ENCODE measurements at places on chromosomes 1 and 21. TPM values are rescaled to one million over a fixed set of nuclear protein-coding genes. Genes with fewer than 3 reads are reported as not detected.

HUNK gene
- total RNA-seq = not detected

RPTN gene
- not detected for total RNA-seq

FMN2 gene
- 0.49 TPM for total RNA-seq

HES3 gene
- not detected for total RNA-seq

MYCL gene
- 0.16 TPM for total RNA-seq

GBP3 gene
- total RNA-seq = 8.6 TPM

RGS18 gene
- not detected for total RNA-seq

SDCCAG8 gene
- total RNA-seq = 24.1 TPM

WDR77 gene
- 49.3 TPM for total RNA-seq

LEFTY2 gene
- not detected for total RNA-seq

ZNF648 gene
- not detected for total RNA-seq

TRAF3IP3 gene
- total RNA-seq = not detected

OR10R2 gene
- not detected for total RNA-seq

TMEM52 gene
- 0.13 TPM for total RNA-seq

CEP104 gene
- total RNA-seq = 35.9 TPM

YRDC gene
- total RNA-seq = 18.0 TPM

PHC2 gene
- total RNA-seq = 54.1 TPM

KCNE2 gene
- total RNA-seq = not detected

ITLN2 gene
- total RNA-seq = not detected

PGLYRP4 gene
- total RNA-seq = not detected

LCA5L gene
- 0.57 TPM for total RNA-seq

GLIS1 gene
- total RNA-seq = not detected

CHIA gene
- total RNA-seq = not detected

EDEM3 gene
- total RNA-seq = 42.3 TPM

FAM151A gene
- not detected for total RNA-seq

CFHR5 gene
- not detected for total RNA-seq

NMNAT2 gene
- 0.32 TPM for total RNA-seq

MATN1 gene
- 0.13 TPM for total RNA-seq

DYNLT4 gene
- total RNA-seq = 0.32 TPM

TBX19 gene
- 0.94 TPM for total RNA-seq

C8A gene
- total RNA-seq = not detected

SELE gene
- total RNA-seq = 12.0 TPM

DPYD gene
- 20.2 TPM for total RNA-seq

Measured in bladder microvascular endothelial cell (primary cell).